T-helper 9 cell (primary cell): ENCODE measurements at places on chromosomes 6 and 20.

GRCh38 chr20:12055161-12055560 is 137.5 kb downstream of the BTBD3 start:
- no peak for DNase-seq

DNA sequence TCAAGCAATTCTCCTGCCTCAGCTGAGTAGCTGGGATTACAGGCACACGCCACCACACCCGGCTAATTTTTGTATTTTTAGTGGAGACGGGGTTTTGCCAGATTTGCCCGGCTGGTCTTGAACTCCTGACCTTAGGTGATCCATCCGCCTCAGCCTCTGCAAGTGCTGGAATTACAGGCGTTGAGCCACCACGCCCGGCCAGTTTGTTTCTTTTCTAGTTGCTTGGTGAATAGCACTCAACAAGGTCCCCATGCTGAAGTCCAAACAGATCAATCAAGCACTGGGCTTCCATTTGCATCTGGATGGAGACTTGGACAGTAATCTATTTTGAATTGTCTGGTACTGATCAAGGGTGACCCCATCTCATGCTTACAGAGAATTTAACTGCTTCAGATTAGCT is 108.9 kb upstream of the FOXO3 start:
- no peak for DNase-seq

DNA sequence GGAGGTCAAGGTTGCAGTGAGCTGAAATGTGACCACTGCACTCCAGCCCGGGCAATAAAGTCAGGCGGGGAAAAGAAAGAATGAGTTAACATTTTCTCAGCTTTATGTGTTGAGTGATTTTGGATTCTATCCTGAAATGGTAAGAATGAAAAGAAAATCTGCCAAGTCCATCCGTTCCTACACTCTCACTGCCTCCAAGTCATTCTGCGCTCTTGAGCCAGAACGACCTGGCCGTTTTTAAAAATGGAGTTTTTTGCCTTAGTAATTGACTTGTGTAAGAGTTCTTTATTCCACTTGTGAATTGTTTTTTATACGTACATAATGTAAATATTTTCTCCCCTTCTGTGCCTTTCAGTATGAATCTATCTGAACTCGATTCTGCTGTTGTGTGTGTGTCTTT is 28.7 kb downstream of the DNAJC5 start:
- DNase-seq = no peak

DNA sequence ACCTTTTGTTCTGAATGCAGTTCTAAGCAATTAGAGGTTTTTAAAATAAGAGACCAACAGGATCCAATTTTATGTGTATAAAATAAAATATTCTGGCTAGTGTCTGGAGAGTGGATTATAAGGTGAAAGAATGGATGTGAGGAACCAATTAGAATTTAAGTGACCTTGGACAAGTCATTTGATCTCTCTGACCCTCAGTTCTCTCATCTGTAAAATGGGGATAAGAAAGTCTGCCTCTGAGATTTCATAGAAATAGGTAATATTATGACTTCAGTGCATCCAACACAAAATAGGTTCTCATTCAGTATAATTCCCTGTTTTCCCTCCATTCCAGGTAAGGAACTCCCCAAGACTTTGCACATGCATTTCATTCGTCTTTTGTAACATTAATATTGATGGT is 18.9 kb downstream of the CASS4 start:
- no peak for DNase-seq

- DNase-seq = peak; percentile 57
These were observed 44.9 kb upstream of the SUPT3H start for GRCh38 chr6:45422503-45423110.

- DNase-seq = no peak
These were observed 809.5 kb upstream of the FLRT3 start for GRCh38 chr20:15146948-15147347.

DNA sequence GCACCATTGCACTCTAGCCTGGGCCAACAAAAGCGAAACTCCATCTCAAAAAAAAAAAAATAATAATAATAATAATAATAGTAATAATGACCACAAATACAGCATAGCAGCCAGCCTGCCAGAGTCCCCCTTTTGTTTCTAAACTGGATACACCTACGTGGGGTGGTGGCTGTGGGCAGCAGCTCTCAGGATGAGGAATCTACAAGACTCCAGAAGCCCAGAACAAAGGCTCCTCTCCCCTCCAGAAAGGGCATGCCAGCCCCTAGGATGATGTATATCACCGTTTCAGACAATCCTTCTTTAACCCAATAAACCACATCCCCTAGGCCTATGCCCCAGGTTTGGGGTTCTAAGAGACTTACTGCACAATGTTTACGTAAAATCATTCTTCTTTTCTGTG is 155.9 kb downstream of the QRSL1 start:
- DNase-seq = no peak

- no peak for DNase-seq
These were observed 55.9 kb downstream of the TTI1 start for GRCh38 chr20:37977338-37977737.

DNA sequence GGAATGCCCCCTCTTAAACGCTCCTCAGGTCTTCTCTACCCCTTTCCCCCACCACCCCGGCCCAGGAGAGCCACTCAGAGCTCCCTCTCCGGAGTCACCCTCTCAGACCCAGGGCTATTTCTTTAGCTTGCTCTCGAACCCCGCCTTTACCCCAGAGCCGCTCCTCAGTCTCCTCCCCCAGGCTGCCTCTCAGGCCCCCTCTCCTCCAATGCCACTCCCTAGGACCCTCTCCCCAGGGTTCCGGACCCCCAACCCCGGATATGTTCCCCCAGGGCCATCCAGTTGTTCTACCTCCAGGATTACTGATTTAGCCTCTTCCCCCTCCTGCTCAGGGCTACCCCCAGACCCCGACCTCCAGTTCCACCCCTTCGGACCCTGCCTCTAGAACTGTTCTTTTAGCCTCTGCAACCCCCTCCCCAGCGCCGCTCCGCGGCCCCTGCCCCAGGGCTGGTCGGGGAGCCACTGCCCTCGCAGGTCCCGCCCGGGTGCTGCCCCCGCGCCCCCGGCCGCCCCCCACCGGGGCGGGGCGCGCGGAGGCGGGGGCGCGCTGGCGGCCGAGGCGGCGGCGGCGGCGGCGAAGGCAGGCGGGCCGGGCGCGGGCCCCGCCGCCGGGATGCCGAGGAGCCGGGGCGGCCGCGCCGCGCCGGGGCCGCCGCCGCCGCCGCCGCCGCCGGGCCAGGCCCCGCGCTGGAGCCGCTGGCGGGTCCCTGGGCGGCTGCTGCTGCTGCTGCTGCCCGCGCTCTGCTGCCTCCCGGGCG is at the start of gene MMP24:
TSS of gene MMP24 (plus strand) at position 565 of the 758 bp plus-strand sequence. CDS start at position 614, 49 bp downstream.
- DNase-seq = no peak

- DNase-seq = no peak
These were observed 160.2 kb upstream of the STXBP5 start for GRCh38 chr6:147043994-147044477.

- DNase-seq = no peak
These were observed 525.4 kb upstream of the ID4 start for GRCh38 chr6:19311786-19312185.

DNA sequence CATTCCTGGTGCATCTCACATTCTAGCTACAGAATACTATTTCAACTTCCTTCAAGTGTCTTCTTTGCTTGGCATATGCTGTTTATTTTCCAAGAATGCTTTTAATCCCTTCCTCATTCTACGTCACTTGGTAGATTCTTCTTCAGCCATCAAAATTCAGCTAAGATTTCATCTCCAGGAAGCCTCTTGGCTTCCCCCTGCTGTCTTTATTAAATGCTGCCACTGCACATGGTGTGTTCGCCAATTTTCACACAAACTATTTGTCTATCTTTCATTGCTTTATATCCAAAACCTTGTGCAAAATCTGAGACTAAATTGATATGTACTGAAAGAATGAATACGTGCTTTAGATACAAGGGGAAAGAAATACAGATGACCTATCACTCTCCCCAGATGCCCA is 253.0 kb downstream of the RFPL4B start:
- DNase-seq = no peak

- DNase-seq = no peak
These were observed 19.1 kb downstream of the PCK1 start for GRCh38 chr20:57579898-57580447.

DNA sequence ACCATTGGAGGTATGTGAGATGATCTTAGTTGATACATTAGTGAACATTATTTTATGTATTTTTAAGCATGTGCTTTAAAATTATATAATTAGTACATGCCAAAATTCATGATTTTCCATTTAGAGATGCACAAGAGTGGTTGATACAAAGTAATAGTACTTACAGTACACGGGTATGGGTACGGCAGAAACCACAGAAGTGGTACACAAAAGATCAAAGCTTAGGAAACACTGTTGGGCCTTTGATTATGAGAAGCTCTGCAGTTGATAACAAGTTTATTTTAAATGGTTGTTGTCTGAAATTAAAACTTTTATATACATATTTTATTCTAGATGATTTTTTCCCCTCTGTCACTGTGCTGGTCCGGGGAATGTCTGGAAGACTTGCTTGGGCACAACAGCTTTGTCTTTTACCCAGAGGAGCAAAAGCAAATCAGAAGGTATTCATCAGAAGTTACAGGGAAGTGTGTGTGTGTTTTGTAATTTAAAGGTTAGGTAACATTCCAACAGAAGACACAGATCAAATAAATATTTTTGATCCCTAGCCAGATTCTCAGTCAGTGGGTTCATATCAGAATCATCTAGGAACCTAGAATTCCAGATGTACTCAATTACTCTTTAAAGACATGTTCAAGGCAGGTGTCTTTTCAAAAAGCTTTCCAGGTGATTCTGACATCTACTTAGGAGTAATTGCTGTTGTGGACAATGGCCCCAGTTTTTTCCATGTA is 32.5 kb upstream of the ADIG start:
- DNase-seq = no peak

GRCh38 chr6:45781890-45782289 is 233.8 kb downstream of the CLIC5 start:
- DNase-seq = no peak

DNA sequence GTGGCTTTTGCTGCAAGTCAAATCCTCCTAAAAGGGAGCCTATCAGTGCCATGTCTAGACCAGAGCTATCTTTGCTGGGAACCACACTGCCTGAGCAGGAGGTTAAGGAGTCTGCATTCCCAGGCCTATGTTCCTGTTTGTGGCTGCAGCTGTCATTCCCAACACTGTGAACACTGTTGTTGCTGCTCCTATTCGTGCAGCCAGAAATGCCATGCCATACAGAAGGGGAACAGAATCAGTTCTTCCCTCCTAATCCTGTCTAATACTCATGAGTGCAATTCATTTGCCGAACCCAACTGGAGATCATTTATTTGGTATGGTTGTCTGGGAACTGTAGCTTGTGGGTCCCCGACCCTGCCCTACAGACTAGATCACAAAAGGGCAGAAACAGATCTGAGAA is 406.5 kb upstream of the GJE1 start:
- DNase-seq = no peak

DNA sequence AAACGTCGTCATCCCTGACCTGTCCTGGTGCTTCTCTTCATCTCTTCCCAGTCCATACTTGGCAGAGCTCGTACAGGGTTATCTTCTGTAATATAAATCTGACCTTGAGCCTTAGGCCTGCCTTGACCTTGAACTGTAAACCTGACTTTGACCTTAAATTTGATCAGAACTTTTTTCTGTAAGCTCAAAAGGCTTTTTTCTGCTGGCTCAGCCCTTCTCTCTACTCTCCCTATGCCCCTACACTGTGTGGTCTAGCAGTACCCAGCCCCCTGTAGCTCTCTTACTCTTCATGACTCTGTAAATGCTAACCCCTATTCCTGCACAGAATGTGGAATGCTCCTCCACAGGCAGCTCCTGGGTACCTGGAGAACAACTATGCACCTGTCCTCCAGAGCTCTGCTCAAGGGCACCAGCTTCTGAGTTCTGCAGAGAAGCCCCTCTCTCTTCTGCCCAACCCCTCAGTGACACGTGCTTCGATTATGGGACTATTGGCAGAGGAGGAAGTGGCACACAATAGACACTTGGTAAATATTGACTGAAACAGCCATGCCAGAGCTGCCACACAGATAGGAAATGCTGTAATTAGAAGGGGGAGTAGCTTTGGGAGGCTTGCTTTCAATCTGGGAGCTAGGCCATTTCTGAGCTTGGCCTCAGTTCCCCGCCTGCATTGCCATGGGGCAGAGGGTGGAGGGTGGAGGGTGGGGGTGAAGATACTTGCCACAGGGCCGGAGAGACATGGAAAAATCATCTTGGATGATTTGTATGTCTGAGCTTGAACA is 15.4 kb downstream of the SNPH start:
- DNase-seq = no peak

- no peak for DNase-seq
These were observed 191.7 kb upstream of the BTBD3 start for GRCh38 chr20:11726026-11726425.

GRCh38 chr6:48553467-48554189 is 442.6 kb upstream of the PTCHD4 start:
- DNase-seq = no peak

DNA sequence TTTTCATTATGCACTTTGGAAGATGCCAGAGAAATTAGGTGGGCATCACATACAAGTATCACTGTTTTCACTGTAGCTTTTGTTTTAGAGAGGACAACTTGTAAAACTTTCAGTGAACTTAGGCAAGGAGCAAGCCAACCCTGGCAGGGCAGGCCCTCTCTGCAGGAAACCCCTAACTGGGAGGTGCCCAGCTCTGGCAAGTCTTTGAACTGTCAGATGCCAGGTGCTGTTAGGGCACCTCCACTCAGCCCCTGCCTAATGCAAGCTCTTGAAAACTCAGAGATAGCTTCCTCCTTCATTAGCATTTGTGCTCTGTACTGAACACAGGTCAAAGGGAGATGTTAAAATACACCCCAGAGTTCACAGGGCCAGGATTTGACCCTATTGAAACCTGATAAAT is 774.2 kb upstream of the FLRT3 start:
- DNase-seq = no peak

GRCh38 chr6:44428682-44429081 is 41.2 kb downstream of the CDC5L start:
- DNase-seq = no peak

DNA sequence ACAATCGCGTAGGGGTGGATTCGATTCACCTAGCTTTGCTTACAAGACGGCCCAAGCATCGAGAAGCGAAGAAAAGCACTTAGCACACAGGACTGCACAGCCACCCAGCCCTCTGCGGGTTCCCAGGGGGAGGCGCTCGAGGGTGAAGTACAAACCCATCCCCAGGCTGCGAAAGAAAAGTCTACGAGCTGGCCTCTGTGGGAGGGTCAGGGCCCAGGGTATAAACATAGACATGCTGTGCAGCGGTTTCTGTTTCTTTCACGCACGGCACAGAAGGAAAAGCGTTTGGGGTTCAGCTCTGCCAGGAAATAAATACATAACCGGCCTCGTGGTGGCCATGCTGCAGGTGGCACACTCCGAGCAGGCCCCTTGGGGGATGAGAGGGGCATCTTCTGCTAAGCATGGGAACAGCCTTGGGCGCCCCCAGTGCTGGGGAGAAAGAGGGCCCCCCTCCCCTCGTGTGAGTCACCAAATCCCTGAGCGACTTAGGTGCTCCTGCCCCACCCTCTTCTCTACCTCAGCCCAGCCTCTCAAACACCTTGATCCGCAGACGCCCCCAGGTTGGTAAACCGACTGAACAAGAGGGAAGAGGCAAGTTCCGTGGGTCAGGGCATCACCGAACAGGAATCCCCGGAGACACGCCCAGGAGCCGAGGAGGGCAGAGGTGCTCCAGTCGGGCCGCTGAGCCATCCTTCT is 91.6 kb upstream of the RIPOR2 start:
- DNase-seq = peak; percentile 71
